ENCODE measurements at places on chromosomes 12 and 14. TPM values are rescaled to one million over a fixed set of nuclear protein-coding genes. Genes with fewer than 3 reads are reported as not detected.

NPAS3 gene
- not detected for total RNA-seq

COA8 gene
- total RNA-seq = 17.4 TPM

PTPRO gene
- total RNA-seq = under 0.01 TPM

TRIM9 gene
- total RNA-seq = 0.26 TPM

KRT7 gene
- 895 TPM for total RNA-seq

IL22 gene
- total RNA-seq = not detected

KRT71 gene
- total RNA-seq = not detected

STYK1 gene
- total RNA-seq = 0.53 TPM

BIN2 gene
- under 0.01 TPM for total RNA-seq

KCNC2 gene
- not detected for total RNA-seq

EGLN3 gene
- total RNA-seq = 48.7 TPM

CCDC184 gene
- not detected for total RNA-seq

COCH gene
- total RNA-seq = 0.26 TPM

AP4S1 gene
- total RNA-seq = 2.8 TPM

PRH2 gene
- total RNA-seq = not detected

TMEM233 gene
- total RNA-seq = not detected

OTOGL gene
- under 0.01 TPM for total RNA-seq

ZC3H10 gene
- total RNA-seq = 3.5 TPM

CRACR2A gene
- total RNA-seq = 0.77 TPM

FAM181A gene
- total RNA-seq = not detected

CLEC4E gene
- not detected for total RNA-seq

HCAR2 gene
- total RNA-seq = 1.6 TPM

SLC2A3 gene
- total RNA-seq = 8.4 TPM

KRT2 gene
- not detected for total RNA-seq

PIK3C2G gene
- total RNA-seq = 0.26 TPM

ADCY4 gene
- total RNA-seq = 0.77 TPM

ARHGAP9 gene
- total RNA-seq = not detected

CEP128 gene
- total RNA-seq = 2.4 TPM

KRT85 gene
- total RNA-seq = not detected

NOXRED1 gene
- 0.51 TPM for total RNA-seq

TNS2 gene
- total RNA-seq = 1.3 TPM

PTPRB gene
- total RNA-seq = 0.38 TPM

RFX4 gene
- not detected for total RNA-seq

SLC6A13 gene
- 0.79 TPM for total RNA-seq

DNAJC22 gene
- total RNA-seq = 0.26 TPM

CCDC38 gene
- total RNA-seq = 0.13 TPM

DIO3 gene
- total RNA-seq = not detected

FUT8 gene
- total RNA-seq = 16.3 TPM

CLEC12A gene
- total RNA-seq = not detected

RNASE7 gene
- total RNA-seq = 12.1 TPM

TPPP2 gene
- total RNA-seq = not detected

ACADS gene
- total RNA-seq = 8.2 TPM

HSPA2 gene
- 4.2 TPM for total RNA-seq

B4GALNT1 gene
- 0.13 TPM for total RNA-seq

SDR9C7 gene
- 4.9 TPM for total RNA-seq
